Heart right ventricle (tissue), 16 donors: ENCODE measurements at places on chromosomes 4 and X. TPM values are rescaled to one million over a fixed set of nuclear protein-coding genes. Genes with fewer than 3 reads are reported as not detected.
A peak's percentile ranks its signal among the peaks of the same experiment; 100 is the strongest.

Gene TRO
- 3.6 TPM for total RNA-seq

Gene MAGEA9B
- not detected for total RNA-seq

GRCh38 chr4:32745351-32745750 is 2025.2 kb downstream of the PCDH7 start:
- no peak overlapping the region for H3K27ac ChIP-seq
- H3K4me1 ChIP-seq, result no peaks in the 10 kb centered on the region
- no peak overlapping the region for H3K4me3 ChIP-seq
- H3K36me3 ChIP-seq, result no peaks in the 10 kb centered on the region
- no peaks in the 10 kb centered on the region for H3K27me3 ChIP-seq

DNA sequence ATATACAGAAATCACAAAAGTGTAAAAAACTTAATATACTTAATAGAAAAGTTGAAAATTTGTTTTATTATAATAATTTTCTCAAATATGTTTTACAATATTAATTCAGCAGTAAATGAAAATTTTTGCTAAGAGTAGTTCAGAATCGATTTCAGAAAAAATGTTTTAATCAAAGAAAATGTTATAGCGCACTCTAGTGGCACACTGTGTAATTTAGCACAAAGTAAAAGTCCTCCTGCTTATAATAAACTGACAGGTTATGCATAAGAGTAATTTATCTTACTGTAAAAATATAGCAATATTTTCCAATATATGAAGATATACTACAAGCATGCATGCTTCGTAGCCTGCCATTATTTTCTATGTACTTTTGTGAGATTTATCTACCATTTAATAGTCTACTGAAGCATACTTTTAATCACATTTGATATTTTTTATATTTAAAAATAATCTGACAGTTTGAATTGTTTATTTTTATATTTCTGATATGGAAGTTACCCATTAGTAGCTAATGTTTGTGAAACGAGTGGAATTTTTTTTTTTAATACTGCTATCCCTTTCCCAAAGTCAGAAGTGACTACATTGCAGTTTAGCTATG is 217.9 kb upstream of the KLHL4 start:
- no peaks in the 10 kb centered on the region for H3K4me1 ChIP-seq
- no peak for DNase-seq
- H3K4me3 ChIP-seq, result no peak overlapping the region
- no peaks in the 10 kb centered on the region for H3K27me3 ChIP-seq
- H3K36me3 ChIP-seq, result no peaks in the 10 kb centered on the region
- no peak overlapping the region for H3K27ac ChIP-seq

GRCh38 chr4:1465173-1466033 is 59.2 kb upstream of the NKX1-1 start:
- no peaks in the 10 kb centered on the region for H3K36me3 ChIP-seq
- peak; percentile 8 for DNase-seq
- no peak overlapping the region for H3K27ac ChIP-seq

GRCh38 chrX:120301960-120302359 is 9.3 kb downstream of the TMEM255A start:
- no peak overlapping the region for H3K4me3 ChIP-seq
- no peaks in the 10 kb centered on the region for H3K4me1 ChIP-seq
- no peaks in the 10 kb centered on the region for H3K27me3 ChIP-seq
- H3K36me3 ChIP-seq, result no peaks in the 10 kb centered on the region

GRCh38 chr4:87950493-87950892 is 25.0 kb upstream of the SPP1 start:
- no peaks in the 10 kb centered on the region for H3K27me3 ChIP-seq
- no peaks in the 10 kb centered on the region for H3K36me3 ChIP-seq
- no peak overlapping the region for H3K27ac ChIP-seq

DNA sequence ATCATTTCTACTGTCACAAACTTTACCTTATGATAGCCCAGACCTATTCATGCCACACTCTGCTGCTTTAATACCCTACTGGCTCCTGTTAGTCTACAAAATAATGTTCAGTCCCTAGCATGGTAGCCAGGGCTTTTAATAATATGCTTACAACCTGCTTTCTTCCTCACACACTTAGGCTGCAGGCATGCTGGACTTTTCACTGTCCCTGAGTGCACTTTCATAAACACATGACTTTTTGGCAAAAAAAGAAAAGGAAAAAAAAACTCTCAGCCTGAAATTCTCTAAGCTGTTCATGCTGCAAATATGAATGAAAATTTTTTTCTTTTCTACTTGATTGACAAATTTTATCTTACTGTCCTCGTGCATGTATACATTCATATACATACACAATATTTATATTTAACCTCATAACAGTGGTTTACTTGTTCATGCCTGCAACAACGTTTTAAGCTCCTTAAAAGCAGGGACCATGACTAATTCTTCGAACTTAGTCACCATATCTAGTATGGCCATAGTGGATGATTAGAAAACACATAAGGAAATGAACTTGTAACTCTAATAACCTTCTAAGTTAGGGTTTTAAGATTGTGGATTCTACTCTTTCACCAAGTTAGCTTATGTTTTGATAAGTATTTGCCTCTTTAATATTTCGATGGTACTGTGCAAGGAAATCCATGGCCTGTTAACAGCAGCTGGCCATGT is 229.5 kb downstream of the SPCS3 start:
- no peaks in the 10 kb centered on the region for H3K27me3 ChIP-seq
- no peak overlapping the region for H3K27ac ChIP-seq
- H3K4me1 ChIP-seq, result no peaks in the 10 kb centered on the region
- no peak overlapping the region for H3K4me3 ChIP-seq
- no peak for DNase-seq

DNA sequence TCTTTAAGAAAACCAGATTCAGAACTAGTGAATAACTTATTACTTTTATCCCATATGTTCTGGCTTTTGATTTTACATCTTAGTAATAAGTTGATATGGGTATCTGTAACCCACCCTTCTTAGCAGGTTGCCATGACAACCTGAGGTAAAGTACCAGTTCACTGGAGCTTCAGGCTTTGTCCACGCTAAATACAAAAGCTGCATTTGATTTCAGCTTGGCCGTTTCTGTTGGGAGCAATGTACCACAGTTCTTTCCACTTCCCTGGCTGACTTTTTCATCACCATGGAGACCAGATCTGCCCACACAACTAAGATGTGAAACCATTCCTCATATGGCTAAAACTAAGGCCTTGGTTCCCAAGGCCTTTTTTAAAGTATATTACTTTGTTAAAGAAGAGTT is 26.1 kb downstream of the KLHL34 start:
- H3K4me3 ChIP-seq, result no peak overlapping the region
- H3K27ac ChIP-seq, result no peak overlapping the region
- H3K4me1 ChIP-seq, result no peaks in the 10 kb centered on the region
- H3K27me3 ChIP-seq, result no peaks in the 10 kb centered on the region
- no peak for DNase-seq

Gene BBS12
- total RNA-seq, result 5.1 TPM

GRCh38 chr4:169246957-169247396 is 23.8 kb downstream of the SH3RF1 start:
- no peaks in the 10 kb centered on the region for H3K27me3 ChIP-seq
- H3K27ac ChIP-seq, result no peak overlapping the region
- H3K36me3 ChIP-seq, result no peaks in the 10 kb centered on the region
- no peak for DNase-seq

GRCh38 chrX:65644621-65645289 is 22.7 kb upstream of the MSN start:
- H3K27ac ChIP-seq, result peak overlapping the region; percentile 83
- no peaks in the 10 kb centered on the region for H3K36me3 ChIP-seq
- H3K4me3 ChIP-seq, result no peak overlapping the region

- H3K36me3 ChIP-seq, result peaks cover 25% of the 10 kb centered on the region
- DNase-seq, result no peak
- H3K4me3 ChIP-seq, result no peak overlapping the region
- H3K27ac ChIP-seq, result no peak overlapping the region
Measured at GRCh38 chr4:147891476-147892115, 159.7 kb downstream of the ARHGAP10 start.

Gene DDIT4L
- 0.47 TPM for total RNA-seq

- no peaks in the 10 kb centered on the region for H3K36me3 ChIP-seq
- no peaks in the 10 kb centered on the region for H3K27me3 ChIP-seq
- no peak overlapping the region for H3K27ac ChIP-seq
Measured at GRCh38 chr4:124083711-124084110, 628.8 kb downstream of the ANKRD50 start.

Gene CLGN
- total RNA-seq, result 53.6 TPM

DNA sequence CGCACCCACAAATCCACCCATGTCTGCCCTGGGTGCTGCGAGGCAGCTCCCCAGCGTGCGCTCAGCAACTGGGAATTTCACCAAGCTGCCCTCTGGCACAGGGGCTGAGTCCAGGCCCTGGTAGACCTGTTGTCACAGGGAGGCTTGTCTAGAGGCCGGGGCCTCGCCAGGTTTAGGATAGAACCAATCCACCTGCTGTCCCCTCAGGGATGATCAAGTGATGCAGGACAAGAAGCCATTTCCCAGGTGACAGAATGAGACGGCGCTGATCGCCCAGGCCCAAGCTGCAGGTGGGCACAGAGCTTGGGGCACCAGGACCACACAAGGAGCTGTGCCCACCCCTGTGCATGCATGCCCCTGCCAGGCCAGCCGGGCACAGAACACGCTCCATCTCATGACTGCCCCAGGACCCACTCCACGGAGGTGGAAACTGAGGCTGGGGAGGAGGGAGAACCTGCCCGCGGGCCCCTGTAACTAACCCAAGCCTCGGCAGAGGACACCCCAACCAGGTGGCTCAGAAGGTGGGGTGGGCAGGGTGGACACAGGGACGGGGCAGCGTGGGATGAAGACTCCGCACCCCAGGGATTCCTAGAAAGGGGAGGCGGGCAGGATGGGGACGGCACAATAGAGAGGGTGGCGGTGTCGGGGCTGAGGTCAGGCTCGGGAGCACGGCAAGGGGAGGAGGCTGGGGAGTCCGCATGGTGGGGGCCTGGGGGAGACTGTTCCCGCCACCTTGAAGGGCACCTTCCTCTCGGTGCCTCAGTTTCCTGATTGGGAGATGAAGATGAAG is 78.0 kb downstream of the ZFYVE28 start:
- DNase-seq, result no peak
- H3K4me3 ChIP-seq, result no peak overlapping the region
- no peak overlapping the region for H3K27ac ChIP-seq
- no peaks in the 10 kb centered on the region for H3K4me1 ChIP-seq

Gene NRK
- total RNA-seq, result 2.5 TPM

DNA sequence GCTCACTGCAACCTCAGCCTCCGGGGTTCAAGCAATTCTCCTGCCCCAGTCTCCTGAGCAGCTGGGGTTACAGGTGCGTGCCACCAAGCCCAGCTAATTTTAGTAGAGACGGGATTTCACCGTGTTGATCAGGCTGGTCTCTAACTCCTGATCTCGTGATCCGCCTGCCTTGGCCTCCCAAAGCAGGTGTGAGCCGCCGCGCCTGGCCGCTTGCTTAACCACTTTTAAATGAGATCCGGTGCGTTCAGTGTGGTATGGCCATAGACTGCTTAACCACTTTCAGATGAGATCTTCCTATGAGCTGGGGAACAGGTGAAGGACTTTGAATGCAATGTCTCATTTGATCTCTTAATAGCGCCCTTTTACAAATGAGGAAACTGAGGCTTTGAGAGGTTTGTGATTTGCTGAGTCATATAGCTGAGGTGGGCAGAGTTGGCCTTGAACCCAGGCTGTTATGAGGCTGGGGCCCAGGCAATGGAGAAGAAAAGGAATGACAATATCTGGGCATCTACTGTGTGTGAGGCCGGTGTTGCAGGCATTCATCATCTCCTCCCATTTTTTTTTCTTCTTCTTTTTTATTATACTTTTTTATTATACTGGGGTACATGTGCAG is 41.9 kb upstream of the NSG1 start:
- no peak overlapping the region for H3K27ac ChIP-seq
- H3K27me3 ChIP-seq, result peaks cover 12% of the 10 kb centered on the region
- H3K4me3 ChIP-seq, result no peak overlapping the region
- H3K36me3 ChIP-seq, result no peaks in the 10 kb centered on the region

Gene ERCC6L
- total RNA-seq, result not detected

DNA sequence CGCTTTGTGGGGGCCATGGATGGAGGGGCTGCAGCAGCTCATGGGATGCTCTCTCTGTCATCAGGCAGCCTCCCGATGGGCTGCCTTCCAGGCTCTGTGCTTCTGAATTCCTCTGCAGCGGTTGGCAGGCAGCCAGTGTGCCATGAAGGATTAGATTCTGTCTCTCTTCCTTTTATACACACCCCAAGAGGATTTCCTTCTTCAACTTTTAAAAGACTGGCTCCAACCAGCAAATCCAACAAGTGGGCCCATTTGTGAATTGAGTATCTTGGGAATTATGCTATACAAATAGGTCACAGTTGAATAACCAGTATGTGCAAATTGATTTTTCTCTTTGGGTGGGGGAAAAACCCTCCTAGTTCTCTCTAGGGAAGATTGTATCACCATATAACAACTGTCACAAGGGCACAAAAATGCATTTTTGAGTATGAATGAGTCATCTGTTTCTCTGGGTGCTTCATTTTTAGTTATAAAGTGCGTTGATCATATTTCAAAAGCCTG is 96.8 kb upstream of the FAT1 start:
- no peak overlapping the region for H3K27ac ChIP-seq
- no peaks in the 10 kb centered on the region for H3K36me3 ChIP-seq
- no peak overlapping the region for H3K4me3 ChIP-seq

DNA sequence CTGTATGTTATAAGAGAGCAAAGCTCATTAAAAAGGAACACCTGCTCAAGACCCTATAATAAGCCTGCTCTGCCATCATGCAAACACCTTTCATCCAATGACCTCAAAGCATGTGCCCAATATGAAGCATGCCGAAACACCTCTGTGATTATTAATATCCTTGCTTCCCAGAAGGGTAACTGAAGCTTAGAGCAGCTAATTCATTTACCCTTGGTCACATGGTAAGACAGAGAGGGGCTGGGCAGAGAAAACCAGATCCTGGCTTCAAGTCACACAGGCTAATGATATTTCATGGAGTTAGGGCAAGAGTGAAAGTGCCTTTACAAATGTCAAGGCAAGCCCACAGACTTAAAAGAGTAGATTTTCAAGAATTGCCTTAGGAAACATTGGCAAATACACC is 5.6 kb downstream of the AMOT start:
- no peak overlapping the region for H3K4me3 ChIP-seq
- no peaks in the 10 kb centered on the region for H3K36me3 ChIP-seq
- no peak overlapping the region for H3K27ac ChIP-seq
- H3K27me3 ChIP-seq, result no peaks in the 10 kb centered on the region

DNA sequence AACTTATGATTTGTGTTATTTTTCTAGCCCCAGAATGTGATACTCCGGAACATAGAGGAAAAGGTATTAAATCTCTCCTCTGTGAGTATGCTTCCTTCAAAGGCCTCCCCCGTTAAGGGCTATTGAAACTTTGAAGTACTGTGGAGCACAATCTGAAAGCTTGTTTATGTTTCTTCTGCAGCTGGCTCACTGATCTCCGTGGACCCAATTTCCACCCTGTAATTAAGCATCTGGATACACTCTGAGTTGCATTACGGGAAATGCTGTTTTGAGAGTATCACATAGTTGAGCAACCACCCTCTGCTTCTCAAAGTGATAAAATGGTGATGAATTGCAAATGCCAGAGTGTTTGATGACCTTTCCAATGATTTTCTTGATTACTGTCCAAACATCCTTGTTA is 296.8 kb upstream of the PABPC5 start:
- no peak overlapping the region for H3K4me3 ChIP-seq
- no peaks in the 10 kb centered on the region for H3K27me3 ChIP-seq
- H3K27ac ChIP-seq, result no peak overlapping the region
- no peak for DNase-seq
- no peaks in the 10 kb centered on the region for H3K36me3 ChIP-seq
- H3K4me1 ChIP-seq, result no peaks in the 10 kb centered on the region

- no peaks in the 10 kb centered on the region for H3K36me3 ChIP-seq
- H3K4me3 ChIP-seq, result no peak overlapping the region
- H3K4me1 ChIP-seq, result no peaks in the 10 kb centered on the region
- H3K27me3 ChIP-seq, result no peaks in the 10 kb centered on the region
- no peak overlapping the region for H3K27ac ChIP-seq
- DNase-seq, result no peak
Measured at GRCh38 chr4:84215217-84215616, 283.9 kb downstream of the NKX6-1 start.

Gene AGA
- 12.7 TPM for total RNA-seq

- H3K36me3 ChIP-seq, result no peaks in the 10 kb centered on the region
- H3K27ac ChIP-seq, result no peak overlapping the region
Measured at GRCh38 chr4:75325318-75325979, 188.8 kb downstream of the RCHY1 start.
